Inflammatory macrophage treated with lipopolysaccharide for 4 hours (primary cell): ENCODE measurements at places on chromosomes 2 and 18.

GRCh38 chr2:169260246-169260645 lies 102.1 kb downstream of the LRP2 start:
- no peak for DNase-seq

GRCh38 chr18:75167759-75168618 lies 41.0 kb downstream of the PTGR3 start:
- no peak for DNase-seq

DNA sequence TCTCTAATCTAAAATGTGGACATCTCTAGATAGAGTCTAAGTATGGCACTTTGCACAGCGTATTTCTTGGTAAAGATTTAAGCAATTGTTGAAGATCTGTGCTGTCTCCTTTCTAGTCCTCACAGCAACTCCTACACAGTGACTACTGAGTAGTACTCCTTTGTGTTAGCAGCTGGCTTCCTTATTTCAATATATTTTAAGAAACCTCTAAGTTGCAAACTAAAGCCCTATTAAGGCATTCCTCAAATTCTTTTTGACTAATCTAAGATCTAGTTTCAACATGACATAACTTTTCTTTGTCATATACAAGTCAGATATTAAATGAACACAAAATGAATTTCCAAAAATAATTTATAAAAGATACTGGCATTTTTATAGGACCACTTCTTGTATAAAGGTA lies 121.8 kb upstream of the DNAJC10 start:
- DNase-seq: no peak

DNA sequence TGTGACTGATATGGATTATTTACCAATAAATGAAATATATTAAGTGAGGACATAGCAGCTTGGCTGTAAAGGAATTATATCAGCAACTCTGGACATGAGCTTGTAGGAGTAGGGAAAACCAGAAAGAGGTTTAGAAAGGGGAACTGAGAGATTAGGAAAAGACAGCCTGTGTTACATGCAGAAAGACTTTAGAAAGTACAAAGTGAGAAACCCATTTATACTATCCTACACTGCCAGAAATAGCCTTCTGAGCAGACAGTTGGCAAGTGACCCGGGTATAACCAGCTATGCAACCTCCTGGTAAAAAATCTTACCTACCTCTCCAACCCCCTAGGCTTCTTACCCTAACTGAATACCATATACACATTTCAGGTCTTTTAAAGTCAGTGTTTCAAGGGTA lies 134.1 kb downstream of the ANKRD44 start:
- peak; percentile 50 for DNase-seq

- no peak for DNase-seq
Observed at GRCh38 chr2:99509387-99509786, 19.6 kb upstream of the REV1 start.

- DNase-seq: no peak
Observed at GRCh38 chr2:112938904-112939303, 27.9 kb downstream of the IL37 start.

DNA sequence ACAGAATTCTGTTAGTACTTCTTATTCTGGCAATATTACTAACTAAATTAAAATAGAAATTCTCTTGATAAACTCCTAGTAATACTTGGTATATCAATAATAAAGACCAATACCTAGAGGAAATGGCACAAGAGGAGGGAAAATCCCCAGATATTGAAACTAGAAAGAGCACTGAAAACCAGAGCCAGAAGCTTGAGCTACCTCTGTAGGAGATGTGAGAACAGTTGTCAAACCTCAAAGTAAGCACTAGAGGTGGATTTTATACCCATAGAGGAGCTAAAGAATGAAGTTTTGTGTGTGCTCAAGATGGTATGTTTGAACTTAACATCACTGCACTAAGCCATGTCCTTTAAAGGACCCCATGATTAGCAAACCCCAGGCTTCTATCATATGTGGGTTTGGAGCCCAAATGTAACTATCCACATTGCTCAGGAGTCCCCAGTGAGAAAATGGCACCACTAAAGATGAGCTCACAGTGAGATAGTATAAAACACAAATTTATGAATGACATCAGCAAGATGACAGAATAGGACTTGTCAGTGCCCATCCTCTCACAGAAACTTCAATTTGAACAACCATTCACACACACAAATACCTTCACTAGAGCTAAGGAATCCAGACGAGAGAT lies 122.1 kb downstream of the PKP4 start:
- DNase-seq: no peak

DNA sequence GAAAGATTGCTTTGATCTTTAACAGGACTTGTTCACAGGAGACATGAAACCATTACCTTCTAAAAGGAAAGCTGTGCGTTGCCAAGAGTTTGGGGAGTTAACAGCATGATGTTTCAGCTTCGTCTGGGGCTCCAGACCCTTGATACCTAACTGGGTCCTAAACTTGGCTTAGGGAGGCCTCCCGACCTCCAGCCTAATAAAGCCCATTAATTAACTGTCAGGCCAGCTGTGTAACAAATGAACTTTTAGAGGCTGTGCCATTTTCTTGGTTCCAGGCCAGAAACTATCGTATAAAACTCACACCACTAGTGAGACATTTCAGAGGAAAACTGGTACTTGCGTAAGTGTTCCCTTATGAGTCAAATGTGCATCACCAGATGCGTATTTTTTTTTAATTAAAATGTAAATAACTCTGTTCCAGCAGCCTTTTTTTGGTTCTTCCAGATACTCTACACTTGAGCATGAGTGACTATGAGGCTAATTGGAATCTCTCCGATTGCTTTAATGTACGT lies 236.5 kb downstream of the BCL2 start:
- peak; percentile 48 for DNase-seq

DNA sequence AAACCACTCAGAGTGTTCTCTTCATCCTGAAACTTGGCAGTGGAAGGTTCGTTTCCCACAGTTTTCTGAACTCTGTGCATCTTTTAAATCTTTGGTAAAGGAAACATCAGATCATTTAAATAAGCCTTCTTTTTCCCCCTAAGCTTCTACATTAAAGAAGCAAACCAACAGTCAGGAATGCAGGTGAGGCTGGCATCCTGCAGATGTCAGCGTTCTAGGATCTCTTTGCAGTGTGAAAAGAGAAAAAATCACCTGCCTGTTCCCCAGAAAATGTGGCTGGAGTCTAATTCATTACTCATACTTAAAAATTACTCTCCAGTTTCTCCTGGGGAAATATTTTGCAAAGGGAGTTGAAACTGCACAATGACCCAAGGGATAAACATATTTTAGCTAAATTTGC lies 64.5 kb upstream of the ZCCHC2 start:
- DNase-seq: no peak

- no peak for DNase-seq
Observed at GRCh38 chr18:57439609-57439968, 4.4 kb downstream of the ONECUT2 start.

- peak; percentile 40 for DNase-seq
Observed at GRCh38 chr2:109214651-109215371, 85.8 kb downstream of the SH3RF3 start.

DNA sequence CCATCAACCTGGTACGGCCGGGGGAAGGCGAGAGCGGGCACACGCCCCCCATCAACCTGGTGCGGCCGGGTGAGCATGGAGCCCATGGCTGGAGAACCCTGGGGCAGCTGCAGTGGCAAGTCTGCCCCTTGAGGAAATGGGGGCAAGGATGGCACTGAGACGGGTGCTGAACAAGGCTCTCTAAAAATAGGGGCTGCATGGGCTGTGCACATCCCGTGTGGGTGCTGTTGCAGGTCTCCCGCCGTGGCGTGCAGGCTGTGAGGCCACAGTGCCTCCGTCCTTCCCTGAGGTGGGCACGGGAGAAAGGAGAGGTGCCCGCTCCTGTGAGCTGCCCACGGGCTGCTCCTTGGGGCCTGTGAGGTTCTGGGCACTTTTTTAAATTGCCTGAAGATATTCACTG lies 99.2 kb downstream of the NFATC1 start:
- no peak for DNase-seq

DNA sequence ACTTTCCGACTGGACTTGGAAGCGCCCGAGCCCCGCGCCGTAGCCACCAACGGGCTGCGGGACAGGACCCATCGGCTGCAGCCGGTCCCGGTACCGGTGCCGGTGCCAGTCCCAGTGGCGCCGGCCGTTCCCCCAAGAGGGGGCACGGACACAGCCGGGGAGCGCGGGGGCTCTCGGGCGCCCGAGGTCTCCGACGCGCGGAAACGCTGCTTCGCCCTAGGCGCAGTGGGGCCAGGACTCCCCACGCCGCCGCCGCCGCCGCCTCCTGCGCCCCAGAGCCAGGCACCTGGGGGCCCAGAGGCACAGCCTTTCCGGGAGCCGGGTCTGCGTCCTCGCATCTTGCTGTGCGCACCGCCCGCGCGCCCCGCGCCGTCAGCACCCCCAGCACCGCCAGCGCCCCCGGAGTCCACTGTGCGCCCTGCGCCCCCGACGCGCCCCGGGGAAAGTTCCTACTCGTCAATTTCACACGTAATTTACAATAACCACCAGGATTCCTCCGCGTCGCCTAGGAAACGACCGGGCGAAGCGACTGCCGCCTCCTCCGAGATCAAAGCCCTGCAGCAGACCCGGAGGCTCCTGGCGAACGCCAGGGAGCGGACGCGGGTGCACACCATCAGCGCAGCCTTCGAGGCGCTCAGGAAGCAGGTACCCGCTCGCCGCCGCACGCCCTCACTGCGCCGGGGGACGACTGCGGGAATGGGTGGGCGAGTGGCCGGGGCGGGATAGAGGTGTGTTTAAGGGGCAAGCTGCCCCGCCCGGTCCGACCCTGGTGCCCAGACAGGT lies 713 bp downstream of the ATOH8 start:
- no peak for DNase-seq

DNA sequence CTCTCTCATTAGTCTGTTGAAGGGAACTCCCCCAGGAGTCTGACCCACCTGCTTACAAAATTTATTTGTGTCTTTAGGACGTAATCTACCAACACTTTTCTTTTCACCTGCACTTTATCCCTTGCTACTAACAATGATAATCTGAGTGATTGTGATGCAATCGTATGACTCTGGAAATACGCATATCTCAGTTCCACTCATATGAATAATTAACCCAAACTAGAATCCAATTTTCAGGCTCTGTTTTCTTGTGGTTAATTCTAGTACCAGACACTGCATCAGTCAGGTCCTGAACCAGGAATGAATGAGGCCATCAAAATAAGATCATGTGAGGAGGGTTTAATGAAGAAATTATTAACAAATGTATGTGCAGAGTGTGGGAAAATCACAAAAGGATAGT lies 158.4 kb upstream of the SRD5A2 start:
- no peak for DNase-seq

GRCh38 chr2:187834787-187835186 lies 280.6 kb upstream of the TFPI start:
- no peak for DNase-seq

DNA sequence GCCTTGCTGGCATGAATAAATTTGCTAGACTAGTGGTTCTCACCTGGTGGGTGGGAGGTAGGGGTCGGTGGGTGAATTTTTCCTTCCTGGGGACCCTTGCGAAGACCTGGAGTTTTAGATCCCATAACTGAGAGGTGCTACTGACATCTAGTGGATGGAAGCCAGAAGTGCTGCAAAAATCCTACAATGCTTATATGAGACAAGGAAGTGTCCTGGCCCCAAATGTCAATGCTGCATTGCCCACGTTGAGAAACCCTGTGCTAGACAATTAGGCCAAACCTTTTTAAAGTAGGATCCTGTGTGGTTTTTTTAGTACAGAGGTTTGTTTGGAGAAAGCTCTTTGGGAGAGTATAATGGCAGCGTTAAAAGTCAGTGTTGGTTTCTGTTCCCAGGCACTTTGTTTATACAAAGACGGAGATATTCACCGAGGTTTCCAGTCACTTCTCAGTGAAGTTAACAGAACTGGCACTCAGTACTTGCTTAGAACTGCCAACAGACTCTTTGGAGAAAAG lies 9.6 kb downstream of the SERPINB8 start:
- peak; percentile 62 for DNase-seq

DNA sequence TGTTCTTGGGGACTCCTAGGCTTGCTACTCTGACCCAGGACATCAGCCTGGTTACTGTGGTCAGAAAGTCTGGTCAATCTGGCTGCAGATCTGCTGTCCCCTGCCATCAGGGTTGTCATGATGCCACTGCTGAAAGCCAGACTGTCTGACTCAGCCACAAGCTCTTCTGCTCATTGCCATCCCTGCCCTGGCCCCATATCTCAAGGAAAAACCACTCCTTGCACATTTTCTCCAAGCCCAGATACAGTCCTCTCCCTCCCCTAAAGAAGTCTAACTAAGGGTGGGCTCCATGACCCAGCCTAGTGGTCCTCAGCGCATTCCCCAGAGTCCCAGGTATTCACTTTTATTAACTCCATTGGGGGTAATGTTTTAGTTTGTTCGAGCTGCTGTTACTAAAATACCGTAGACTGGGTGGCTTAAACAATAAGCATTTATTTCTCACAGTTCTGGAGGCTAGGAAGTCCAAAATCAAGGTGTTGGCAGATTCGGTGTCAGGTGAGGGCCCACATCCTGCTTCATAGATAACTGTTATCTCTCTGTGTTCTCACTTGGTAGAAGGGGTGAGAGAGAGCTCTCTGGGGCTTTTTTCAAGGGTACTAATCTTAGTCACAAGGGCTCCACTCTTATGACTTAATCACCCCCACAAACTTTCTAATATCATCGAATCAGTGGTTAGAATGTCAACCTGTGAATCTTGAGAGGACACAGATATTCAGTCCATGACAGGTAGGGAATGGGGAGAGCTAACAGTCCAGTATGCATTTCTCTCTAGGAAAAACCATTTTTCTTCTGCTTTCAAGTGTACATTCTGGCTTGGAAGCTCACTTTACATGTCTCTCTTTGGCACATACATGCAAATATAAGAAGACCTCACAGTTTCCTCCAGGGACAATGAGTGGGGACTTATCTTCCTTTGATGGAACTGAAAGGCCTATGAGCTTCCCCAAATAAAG lies 94.8 kb upstream of the CXCR4 start:
- peak; percentile 37 for DNase-seq

DNA sequence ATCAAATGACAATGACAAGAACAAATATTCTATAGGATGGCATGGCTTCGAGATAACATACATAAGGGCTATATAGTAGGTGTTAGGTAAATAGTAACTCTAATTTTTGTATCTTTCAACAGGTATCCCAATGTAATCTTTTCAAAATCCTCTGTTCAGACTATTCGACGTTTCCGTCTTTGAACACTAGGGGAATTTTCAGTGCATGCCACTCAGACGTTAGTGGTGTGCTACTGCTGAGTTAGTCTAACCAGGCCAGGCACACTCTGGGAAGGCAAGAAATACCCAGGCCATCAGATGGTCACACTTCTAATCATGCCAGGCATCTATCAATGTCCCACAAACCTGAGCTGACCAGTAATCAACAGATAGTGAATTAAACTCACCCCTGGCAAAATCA lies 14.6 kb upstream of the CREG2 start:
- no peak for DNase-seq

DNA sequence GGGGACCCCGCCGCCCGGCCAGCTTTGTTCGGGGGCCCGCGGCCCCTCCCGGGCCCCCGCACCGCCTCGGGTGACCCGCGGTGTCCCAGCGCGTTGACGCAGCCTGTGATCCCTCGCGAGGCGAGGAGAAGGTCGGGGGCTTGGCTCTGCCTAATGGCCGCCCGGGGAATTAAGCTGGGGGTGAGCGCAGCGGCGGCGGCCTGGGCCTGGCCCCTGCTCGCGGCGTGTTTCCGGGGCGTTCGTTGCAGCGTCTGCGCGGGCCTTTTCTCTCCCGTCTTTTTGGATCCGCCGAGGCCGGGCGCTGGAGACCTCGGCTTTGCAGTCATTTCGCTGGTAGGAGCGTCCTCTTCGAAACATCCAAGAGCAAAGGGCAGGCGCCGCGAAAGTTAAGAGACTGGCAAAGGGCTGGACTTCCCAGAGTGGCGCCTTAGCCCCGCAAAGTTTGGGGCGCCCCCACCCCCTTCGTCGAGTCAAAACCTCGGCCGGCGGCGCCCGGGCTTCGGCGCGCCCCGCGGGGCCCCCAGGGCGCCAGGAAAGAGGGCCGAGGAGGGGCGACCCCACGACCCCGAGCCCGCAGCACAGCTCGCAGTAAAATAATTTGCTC lies 1.3 kb downstream of the SALL3 start:
- DNase-seq: no peak
